ENCODE measurements at places on chromosomes 11 and 22. TPM values are rescaled to one million over a fixed set of nuclear protein-coding genes. Genes with fewer than 3 reads are reported as not detected.

SHISAL1 gene
- total RNA-seq = 8.2 TPM

CYP2R1 gene
- total RNA-seq = 22.9 TPM

PYGM gene
- 0.25 TPM for total RNA-seq

PGA5 gene
- not detected for total RNA-seq

POU2AF2 gene
- not detected for total RNA-seq

CCDC15 gene
- total RNA-seq = 4.3 TPM

DEFB131B gene
- total RNA-seq = not detected

CARD18 gene
- total RNA-seq = not detected

SCGB1A1 gene
- not detected for total RNA-seq

ST13 gene
- total RNA-seq = 145 TPM

OR52E5 gene
- not detected for total RNA-seq

ISX gene
- total RNA-seq = not detected

LMNTD2 gene
- 1.4 TPM for total RNA-seq

KDM4D gene
- 0.81 TPM for total RNA-seq

TNNI2 gene
- not detected for total RNA-seq

NXPE4 gene
- not detected for total RNA-seq

RBM7 gene
- 59.9 TPM for total RNA-seq

ARVCF gene
- 1.8 TPM for total RNA-seq

TMEM191C gene
- total RNA-seq = not detected
